Effector CD8-positive, alpha-beta T cell (primary cell): ENCODE measurements at places on chromosomes 4 and X.

DNA sequence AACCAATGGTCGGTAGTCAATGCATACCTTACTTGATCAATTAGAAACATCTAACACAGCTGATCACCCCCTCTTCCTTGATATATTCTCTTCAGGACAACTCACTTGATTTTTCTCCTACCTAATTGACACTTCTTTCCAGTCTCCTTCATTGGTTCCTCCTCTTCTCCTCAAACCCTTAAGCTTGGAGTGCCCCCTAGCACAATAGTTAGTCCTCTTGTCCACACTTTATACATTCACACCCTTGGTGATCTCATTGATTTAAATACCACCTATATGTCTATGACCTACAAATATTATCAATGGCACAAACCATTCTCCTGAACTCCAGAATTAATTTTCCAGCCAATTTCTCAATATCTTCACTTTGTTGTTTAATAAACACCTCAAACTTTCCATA, 724.0 kb downstream of the ADGRL3 start:
- DNase-seq, result no peak

- no peak for DNase-seq
These were observed 218.3 kb upstream of the ZC4H2 start for GRCh38 chrX:65194547-65194946.

GRCh38 chr4:5982156-5982973, 35.9 kb downstream of the C4orf50 start:
- no peak for DNase-seq

DNA sequence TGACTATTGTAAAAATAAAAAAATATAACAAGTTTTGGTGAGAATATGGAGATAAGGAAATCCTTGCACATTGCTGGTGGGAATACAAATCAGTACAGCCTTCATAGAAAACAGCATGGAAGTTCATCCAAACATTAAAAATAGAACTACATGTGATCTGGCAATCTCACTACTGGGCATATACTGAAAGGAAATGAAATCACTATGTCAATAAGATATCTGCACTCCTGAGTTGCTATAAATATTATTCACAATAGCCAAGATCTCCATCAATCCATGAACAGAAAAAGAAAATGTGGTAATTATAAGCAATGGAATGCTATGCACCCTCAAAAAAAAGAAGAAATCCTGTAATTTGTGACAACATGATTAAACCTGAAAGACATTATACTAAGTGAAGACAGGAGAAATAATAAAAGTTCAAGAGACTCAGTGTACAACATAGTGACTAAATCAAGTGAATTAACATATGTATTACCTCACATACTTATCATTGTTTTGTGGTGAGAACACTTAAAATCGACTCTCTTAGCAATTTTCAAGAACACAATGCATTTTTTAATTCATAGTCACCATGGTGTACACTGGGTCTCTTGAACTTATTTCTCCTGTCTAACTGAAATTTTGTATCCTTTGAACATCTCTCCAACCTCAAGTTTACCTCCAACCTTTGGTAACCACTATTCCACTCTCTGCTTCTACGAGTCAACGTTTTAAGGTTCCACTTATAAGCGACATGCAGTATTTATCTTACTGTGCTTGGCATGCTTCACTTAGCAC, 1703.7 kb upstream of the AGA start:
- no peak for DNase-seq
